Fibroblast of lung (primary cell): ENCODE measurements at places on chromosomes 16 and 17.

- DNase-seq: peak; percentile 81
These were observed 4.0 kb downstream of the HIC1 start for GRCh38 chr17:2058586-2059546.

GRCh38 chr17:64692187-64692586 lies 30.1 kb upstream of the SMURF2 start:
- DNase-seq: no peak

GRCh38 chr17:1156864-1157263 lies 22.9 kb downstream of the ABR start:
- peak; percentile 96 for DNase-seq

DNA sequence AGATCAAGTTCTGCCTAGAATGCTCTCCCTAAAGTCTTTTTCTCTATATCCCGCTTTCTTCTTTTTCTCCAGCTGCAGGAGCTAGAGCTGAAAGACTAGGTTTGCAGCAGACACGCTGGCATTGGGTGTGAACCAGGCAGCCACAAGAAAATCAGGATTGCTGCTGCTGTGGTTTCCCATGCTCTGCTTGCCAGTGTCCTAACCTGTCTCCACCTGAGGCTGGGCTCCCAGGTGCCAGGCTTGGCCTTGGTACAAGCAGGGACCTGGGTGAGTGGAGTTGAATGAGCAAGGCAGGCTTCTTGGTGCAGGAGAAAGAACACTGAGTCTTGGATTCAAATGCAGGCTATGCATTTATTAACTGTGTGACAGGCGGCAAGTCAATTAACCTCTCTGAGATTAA lies 440.3 kb upstream of the MAF start:
- DNase-seq: no peak

DNA sequence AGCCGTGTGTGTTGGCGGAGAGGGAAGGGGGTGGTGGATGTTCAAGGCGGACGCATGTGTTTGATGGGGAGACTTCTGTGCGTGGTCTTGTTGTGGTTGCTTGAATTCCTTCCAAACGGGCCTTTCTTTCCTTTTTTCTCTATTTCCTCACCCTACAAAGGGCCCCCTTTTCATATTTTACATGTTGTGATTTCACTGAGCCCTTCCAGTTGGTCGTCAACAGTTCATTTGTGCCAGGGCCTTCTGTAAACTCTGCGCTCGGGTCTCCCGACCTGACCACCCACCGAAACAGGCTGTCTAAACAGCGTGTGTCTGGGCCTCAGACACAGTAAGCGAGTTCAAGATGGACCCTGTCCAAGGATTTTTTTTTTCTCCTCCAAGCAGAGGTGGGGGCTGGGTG lies 228.4 kb downstream of the IRF8 start:
- no peak for DNase-seq

DNA sequence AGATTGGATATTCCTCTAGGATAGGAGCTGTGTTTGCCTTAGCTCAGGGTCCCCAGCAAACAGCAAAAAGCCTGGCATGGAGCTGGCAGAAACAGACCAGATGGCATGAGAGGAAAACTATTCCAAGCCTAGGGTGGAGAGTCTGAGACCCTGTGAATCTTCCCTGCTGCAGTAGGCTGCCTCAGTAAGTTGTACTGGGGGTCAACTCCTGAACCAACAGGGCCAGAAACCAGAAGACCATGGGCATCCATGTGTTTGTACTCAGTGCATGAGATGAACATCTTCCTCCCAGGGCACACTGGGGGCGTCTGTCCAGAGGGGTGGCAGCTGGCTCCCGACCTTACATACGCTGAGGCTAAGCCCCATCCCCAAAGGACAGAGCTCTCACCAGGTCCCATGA lies 214.4 kb downstream of the C16orf78 start:
- DNase-seq: no peak

GRCh38 chr16:50810241-50810965 lies 68.5 kb downstream of the CYLD start:
- DNase-seq: no peak

DNA sequence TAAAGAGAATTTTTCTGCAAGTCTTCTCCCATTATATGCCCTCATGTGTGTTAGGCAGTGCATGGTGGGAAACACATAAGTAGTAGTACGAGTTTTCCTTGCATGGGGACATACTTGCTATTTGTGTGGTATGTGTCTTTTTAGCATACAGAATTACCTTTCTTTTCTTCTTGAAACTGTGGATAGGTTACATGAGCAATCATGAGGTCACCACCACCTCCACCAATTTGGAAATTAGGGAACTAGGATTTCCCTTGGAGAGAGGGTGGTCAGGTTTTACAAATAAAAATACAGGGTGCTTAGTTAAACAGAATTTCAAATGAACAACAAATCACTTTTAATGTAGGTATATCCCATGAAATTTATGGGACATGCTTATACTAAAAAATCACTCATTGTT lies 16.3 kb upstream of the AMZ2 start:
- no peak for DNase-seq

- no peak for DNase-seq
These were observed 13.0 kb downstream of the PCTP start for GRCh38 chr17:55763856-55764255.

- no peak for DNase-seq
These were observed 15.6 kb downstream of the ZNF469 start for GRCh38 chr16:88398170-88398873.

DNA sequence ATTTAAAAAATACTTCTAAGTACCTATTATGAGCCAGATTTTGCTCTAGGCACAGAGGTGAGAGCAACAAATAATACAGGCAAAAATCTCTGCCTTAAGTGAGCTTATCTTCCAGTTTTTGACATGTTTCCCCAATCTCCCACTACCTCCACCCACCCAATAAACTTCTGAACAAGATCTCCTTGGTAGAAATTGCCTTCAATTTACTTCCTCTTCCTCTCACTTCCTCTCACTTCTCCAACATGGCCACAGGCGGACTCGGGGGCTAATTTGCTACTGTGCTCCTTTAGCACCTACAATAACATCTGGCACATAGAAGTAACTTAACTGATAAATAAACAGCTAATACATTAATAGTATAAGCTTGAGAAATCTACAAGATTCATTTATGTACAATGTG lies 82.6 kb downstream of the CACNG1 start:
- no peak for DNase-seq

DNA sequence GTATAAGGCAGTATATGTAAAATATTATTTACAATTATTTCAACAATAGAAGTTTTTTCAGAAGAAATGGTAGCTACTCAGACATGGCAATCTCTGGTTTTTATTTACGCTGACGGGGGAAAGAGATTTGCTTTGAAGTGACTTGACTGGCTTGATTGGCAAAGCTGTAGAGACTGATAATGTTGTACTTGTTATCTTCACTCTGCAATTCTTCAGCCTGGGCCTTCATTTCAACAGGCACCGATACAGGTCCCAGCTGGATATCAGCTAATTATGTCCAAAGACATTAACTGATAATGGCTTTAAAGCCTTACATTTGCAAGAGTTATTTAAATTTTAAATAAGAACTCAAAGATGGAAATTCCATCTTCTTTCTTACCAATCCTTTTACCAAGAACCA lies 151.4 kb upstream of the HS3ST3A1 start:
- DNase-seq: no peak

- peak; percentile 78 for DNase-seq
These were observed 15.8 kb downstream of the COPRS start for GRCh38 chr17:31843070-31843745.

- no peak for DNase-seq
These were observed 211.0 kb upstream of the IRX5 start for GRCh38 chr16:54719624-54720023.

DNA sequence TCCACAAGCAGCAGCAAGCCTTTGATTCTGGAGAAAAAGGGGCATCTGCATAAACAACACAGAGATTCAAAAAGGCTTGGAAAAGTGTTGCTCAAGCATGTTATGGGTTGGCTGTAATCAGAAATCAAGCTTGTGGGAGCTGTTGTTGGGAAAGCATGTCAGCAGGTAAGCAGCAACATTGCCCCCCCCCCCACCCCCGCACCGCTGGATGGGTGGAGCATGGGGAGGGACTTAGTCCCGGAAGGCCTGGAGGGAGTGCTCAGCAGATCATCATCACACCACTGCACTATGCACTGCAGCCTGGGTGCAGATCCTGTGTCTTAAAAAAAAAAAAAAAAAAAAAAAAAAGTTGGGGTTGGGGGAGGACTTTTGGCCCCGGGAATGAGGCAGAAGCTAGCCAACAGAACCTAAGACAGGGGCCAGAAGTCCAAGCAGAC lies 16.8 kb upstream of the AKAP1 start:
- DNase-seq: no peak

DNA sequence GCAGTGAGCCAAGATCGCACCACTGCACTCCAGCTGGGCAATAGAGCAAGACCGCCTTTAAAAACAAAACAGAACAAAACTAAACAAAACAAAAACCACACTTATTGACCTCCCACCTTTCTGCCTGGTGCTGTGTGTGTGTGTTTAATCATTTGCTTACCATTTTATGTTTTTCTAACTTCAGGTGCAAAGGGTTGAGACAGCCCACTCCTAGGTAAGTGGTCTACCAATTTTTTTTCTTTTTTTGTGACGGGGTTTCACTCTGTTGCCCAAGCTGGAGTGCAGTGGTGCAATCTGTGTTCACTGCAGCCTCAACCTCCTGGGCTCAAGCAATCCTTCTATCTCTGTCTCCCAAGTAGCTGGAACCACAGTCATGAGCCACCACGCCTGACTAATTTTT lies 65.8 kb downstream of the SALL1 start:
- DNase-seq: no peak

GRCh38 chr17:29294580-29294900 lies 592 bp upstream of the NUFIP2 start:
- DNase-seq: no peak

- DNase-seq: peak; percentile 41
These were observed 18.7 kb upstream of the ADGRG1 start for GRCh38 chr16:57609541-57610401.

GRCh38 chr16:10897134-10897533 lies 20.1 kb downstream of the CIITA start:
- no peak for DNase-seq

DNA sequence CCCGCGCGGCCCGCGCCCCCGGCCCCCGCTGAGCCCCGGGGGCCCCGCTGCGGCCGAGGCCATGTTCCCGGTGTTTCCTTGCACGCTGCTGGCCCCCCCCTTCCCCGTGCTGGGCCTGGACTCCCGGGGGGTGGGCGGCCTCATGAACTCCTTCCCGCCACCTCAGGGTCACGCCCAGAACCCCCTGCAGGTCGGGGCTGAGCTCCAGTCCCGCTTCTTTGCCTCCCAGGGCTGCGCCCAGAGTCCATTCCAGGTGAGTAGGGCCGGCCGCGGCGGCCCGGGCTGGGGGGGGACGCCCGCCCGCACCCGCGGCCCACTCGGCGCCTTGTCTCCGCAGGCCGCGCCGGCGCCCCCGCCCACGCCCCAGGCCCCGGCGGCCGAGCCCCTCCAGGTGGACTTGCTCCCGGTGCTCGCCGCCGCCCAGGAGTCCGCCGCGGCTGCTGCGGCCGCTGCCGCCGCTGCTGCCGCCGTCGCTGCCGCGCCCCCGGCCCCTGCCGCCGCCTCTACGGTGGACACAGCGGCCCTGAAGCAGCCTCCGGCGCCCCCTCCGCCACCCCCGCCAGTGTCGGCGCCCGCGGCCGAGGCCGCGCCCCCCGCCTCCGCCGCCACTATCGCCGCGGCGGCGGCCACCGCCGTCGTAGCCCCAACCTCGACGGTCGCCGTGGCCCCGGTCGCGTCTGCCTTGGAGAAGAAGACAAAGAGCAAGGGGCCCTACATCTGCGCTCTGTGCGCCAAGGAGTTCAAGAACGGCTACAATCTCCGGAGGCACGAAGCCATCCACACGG lies 504 bp downstream of the MAZ start:
- no peak for DNase-seq

- peak; percentile 66 for DNase-seq
These were observed 13.5 kb downstream of the KNOP1 start for GRCh38 chr16:19704321-19705145.

DNA sequence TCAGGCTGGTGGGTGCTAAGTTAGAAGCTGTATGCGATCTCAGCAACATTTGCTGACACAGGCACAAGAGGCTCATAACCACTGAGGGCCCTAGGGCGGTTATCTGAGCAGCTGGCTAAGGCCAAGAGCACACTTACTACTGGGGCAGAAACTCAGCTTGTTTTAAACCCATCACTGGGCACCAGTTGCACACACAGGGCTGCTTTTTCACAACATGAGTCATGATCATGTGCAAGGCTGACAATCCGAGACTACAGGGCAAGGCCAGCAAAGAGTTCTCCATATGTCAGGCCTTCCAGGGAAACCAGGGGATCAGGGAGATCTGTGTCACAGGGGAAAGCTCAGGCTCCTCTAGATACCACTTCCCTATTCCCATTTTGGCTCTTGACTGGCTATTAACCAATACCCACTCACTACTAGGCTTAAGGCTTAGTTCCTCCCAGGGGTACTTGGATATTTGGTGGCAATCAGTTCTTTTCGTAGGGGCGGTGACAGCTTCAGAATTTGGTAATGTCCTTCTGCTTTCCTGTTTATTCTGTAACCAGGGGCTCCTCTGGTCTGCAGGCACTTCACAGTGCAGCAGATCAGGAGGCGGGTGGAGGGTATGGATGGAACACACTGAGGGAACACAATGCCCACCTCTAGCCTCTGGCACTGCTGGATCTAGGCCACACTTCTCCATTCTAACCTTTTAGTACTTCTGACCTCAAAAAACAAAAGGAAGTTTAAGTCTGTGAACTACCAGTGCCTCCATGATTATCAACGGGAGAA lies 44.9 kb upstream of the ERN1 start:
- peak; percentile 79 for DNase-seq

GRCh38 chr16:47716571-47716970 lies 255.4 kb downstream of the PHKB start:
- peak; percentile 77 for DNase-seq

- DNase-seq: no peak
These were observed 37.5 kb downstream of the CHD9 start for GRCh38 chr16:53092284-53092683.

GRCh38 chr16:56190048-56190676 lies 1.1 kb upstream of the GNAO1 start:
- DNase-seq: no peak

- peak; percentile 83 for DNase-seq
These were observed 49.8 kb upstream of the XYLT1 start for GRCh38 chr16:17520561-17520960.

DNA sequence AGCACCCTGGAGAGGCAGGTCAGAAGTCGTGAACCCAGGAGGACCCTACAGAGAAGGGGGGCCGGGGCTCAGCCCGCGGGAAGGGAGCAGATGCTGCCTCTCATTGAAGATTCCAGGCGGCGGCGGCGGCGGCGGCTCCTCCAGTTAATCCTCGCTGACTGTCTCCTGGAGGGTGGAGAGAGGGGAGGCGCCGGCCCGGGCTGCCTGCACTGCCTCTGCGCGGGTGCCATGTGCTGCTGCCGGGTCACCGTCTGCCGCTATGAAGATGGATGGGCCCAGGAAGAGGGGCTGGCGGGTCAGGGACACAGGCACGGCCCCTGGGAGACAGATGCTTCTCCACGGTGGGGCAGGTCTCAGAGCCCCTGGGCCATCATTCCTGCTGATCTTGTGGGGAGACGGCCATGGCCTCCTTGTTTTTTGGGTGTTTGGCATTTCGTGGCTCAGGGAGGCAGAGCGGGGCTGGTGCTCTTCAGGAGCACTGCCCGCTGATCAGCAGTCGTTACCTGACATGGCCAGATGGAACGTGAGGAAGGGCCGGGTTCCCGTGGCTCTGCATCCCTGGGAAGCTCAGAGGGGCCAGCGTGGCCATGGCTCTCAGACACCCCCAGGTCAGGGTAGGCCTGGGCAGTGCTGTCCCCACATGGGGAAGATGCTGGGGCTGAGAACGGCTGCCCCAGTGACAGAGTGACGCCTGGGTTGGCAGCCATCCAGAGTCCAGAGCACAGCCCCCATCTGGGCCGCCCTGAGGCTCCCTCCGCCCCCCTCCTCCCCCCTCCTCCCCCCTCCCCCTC lies 36.1 kb downstream of the GINS2 start:
- DNase-seq: peak; percentile 53
